ENCODE measurements at places on chromosomes 1 and 21. TPM values are rescaled to one million over a fixed set of nuclear protein-coding genes. Genes with fewer than 3 reads are reported as not detected.

DNA sequence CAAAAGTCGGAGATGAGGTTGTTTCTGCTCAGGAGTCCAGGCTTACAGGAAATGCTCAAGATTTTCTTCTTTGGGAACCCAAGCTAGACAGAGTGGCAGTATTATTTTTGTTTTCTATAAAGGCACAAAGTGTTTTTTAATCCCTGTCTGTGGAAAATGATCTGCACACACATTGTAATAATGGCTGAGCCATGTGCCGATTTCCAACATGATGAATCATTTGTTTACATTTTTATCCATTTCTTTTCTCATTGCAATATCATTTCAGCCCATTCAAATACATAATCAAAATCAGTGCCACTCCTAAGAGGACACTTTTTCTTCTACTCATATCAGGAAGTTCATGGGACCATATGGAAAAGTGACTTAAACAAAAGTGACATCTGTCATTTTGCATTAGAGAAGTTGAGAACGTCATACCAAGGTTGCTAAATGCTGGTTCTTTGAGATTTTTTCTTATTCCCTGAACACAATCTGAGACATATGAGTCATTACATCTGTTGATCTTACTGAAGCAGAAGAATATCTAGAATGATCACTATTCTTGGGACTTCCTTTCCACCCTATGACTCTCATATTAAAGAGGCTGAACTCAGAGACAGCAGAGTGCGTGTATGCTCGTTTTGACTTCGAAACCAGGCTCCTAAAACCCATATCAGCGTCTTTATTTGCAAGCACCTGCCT, 44.9 kb downstream of the ACTA1 start:
- DNase-seq: no peak

GRCh38 chr1:219138747-219139146, 34.9 kb upstream of the LYPLAL1 start:
- DNase-seq: no peak

- DNase-seq: no peak
Observed at GRCh38 chr1:226497991-226498639, 50.4 kb upstream of the STUM start.

GRCh38 chr21:25757531-25757930, 22.8 kb downstream of the GABPA start:
- DNase-seq: no peak

The NTNG1 gene
- 93.8 TPM for total RNA-seq

- no peak for DNase-seq
Observed at GRCh38 chr1:193189442-193190095, 3.2 kb upstream of the B3GALT2 start.
